ENCODE measurements at places on chromosomes 2 and 18.

DNA sequence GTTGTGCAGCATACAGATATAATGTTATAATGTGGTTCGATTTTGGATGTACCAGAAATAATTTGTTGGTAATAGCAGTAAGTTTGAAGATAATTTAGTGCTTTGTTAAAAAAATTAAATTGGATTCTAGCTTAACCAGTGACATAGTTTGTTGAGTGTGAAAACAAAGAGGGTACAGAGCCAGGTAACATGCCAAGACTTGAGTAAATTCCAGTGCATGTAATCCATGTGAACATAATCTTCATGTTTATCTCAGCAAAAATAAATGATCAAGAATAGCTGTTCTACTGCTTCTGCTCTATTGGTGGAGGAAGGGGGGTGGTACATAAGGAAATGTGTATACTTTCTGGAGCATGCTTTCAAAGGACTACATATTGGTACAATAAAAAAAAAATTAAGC, 165.8 kb downstream of the DNAH7 start:
- no peak for DNase-seq

DNA sequence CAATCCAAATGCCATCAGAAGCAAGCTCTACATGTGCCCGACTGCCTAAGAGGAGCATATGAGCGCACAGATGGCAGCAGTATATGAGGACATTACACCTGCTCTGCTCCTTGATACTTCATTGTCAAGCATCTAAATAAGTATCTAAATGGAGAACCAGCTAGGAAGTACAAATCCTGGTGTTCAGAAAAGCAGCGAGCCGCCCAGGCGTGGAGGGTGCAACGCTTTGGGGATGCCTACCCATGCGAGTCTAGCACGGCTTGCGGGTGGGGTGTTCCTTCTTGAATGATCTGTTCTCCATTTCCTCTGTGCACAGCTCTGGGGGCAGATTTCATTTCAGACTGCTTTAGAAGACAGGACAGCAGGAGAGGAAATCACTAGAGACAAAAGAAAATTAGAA, 63.0 kb upstream of the BCL2L11 start:
- DNase-seq: no peak

DNA sequence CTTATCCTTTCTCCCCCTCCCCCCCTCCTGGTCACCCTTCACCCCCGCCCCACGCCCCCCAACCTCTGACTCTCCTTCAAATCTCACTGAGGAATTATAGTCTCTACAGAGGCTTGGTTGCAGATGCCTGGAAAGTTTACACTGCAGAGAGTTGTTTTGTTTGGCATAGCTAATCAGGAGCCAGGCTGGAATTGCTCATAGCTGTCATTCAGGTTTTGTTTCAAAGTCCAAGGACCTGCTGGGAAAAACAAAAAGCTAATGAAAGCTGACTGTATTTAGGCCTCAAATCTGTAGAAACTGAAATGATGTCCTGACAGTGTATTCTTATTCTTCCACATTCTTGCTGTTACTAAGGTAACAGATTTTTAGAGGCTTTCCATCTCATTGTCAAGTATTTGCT, 22.6 kb downstream of the GREB1L start:
- DNase-seq: peak; percentile 97

GRCh38 chr2:183487326-183487725, 363.1 kb downstream of the NUP35 start:
- no peak for DNase-seq

DNA sequence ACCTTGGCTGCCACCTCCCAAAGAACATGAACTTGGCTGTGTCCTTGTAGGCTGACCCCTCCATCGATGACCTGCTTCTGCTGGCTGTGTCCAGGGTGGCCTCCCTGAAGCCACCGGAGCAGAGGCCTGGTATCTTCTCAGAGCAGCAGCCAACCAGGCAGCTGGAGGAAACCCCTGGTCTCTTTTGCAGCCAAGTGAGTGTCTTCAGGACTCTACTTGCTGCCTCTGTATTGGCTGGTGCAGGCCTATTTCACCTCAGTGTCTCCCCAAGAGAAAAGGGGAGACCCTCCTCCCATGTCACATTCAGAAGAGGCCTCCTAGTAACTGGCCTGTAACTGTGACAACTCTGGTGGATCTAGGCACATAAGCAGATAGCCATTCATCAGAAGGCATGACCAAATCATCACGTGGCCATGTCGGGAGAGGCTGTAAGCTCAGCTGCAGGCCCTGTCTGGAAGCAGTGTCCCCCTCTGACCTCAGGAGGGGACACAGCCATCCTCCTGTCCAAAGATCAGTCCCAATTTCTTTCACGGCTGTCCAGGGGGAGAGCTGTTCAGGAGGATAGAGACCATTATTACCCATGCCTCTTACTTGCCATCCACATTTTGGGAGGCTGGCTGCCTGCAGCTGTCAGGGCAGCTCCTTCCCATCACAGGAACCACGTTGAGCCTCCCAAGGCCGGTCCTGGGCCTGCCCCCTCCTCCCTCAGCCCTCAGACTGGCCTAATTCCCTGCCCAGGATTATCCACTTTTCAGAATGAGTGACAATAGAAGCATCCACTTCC, 20.9 kb upstream of the ROCK2 start:
- DNase-seq: no peak

DNA sequence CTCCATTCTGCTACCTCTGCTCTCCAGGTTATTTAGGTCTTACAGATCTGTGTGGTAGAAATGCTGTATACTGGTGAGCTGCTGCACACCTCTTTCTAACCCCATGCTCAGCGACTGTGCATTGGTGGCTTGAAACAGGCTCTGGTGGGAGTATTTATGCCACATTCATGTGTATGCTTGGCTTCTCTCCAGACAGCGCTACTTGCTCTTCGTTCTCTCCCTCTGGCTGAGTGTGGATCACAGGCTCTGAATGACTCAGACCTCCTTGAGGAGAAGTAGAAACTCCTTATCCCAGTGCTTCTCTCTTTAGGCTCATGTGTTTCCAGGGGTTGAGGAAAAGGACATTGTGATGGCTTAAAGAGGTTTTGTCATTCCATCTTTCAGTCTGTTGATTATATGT, 54.9 kb downstream of the FHOD3 start:
- peak; percentile 38 for DNase-seq

GRCh38 chr2:236078297-236079255, 89.6 kb downstream of the GBX2 start:
- DNase-seq: peak; percentile 61

DNA sequence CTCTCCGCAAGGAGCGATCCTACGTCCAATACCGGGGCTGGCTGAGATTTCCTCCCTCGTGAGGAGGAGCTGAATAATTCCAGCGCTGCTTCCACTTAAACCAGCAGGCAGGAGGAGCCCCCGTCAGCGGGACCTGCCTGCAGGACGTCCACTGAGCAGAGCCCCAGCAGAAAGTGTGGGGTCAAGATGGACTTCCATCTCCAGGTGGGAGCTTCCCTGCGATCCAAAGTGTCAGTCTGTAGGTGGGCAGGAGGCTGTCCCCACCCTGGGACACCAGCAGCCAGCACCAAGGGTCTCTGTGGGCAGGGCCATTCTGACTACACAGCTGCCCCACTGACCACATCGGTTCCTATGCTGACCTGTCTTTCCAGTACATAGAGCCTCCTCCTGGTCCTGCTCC, 462 bp upstream of the OTOS start:
- DNase-seq: no peak

- DNase-seq: peak; percentile 85
Observed at GRCh38 chr2:201618744-201619662, 24.3 kb downstream of the TMEM237 start.

DNA sequence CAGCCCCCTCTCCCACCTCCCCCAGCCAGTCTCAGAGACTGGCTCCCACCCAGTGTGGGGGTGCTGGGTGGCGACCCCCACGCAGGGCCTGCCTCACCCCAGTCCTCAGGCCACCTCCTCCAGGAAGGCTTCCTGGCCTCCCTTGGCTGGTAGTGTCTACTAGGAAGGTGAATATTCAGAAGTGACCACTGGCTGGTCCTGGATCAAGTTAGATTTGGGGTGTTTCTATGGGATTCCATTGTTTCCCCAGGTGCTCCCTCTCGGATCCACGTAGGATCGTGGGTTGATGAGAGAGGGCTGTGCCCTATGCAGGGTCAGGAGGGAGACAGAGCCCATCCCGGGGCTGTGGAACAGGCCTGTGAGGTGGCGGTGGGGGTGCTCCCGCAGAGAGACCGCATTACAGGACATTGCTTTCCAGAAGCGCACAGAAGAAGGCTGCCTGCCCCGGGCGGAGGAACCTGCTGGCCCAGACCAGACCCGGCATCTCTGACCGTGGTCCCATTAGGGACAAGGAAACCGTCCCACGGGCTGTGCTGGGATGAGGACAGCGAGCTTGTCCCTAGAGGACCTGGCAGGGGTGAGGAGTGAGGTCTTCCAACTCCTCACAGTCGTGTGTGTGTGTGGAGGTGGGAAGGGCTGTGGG, 3.3 kb downstream of the PDCD1 start:
- DNase-seq: no peak

- DNase-seq: no peak
Observed at GRCh38 chr2:121197369-121198091, 87.5 kb downstream of the TFCP2L1 start.

- DNase-seq: no peak
Observed at GRCh38 chr18:48312066-48312465, 97.1 kb downstream of the ZBTB7C start.

- DNase-seq: no peak
Observed at GRCh38 chr2:26730549-26731344, 33.3 kb upstream of the SLC35F6 start.

- DNase-seq: peak; percentile 84
Observed at GRCh38 chr18:21444465-21445212, 155.9 kb downstream of the ESCO1 start.

GRCh38 chr2:142918624-142919023, 41.2 kb downstream of the KYNU start:
- no peak for DNase-seq

GRCh38 chr18:26460449-26461091, 87.8 kb downstream of the KCTD1 start:
- DNase-seq: peak; percentile 49

GRCh38 chr2:158499383-158499782, 42.6 kb downstream of the PKP4 start:
- no peak for DNase-seq

DNA sequence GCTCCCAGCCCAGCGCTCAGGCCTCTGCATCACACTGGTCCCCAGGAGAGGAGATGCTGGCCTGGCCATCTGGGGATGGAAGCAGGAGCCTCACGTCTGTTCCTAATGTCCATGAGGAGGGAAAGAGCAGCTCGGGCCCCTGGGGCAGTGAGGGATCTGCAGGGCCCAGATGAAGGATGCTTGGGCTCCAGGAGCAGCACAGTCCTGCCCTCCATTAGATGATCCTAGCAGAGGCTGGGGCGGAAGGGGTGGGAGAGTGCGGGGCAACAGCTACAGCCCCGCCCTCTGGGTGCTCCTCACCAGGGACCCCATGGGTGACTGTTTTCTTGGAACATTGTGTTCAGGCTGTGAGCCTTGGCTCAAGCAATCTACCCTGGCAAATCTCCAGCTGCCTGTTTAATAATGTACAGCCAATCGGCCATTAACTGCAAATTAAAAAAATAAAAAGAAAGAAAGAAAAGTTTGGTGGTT, 49.7 kb downstream of the TNS1 start:
- no peak for DNase-seq

GRCh38 chr2:112708968-112709367, 11.9 kb upstream of the NT5DC4 start:
- no peak for DNase-seq

- DNase-seq: no peak
Observed at GRCh38 chr2:73897240-73897583, 4.4 kb downstream of the ACTG2 start.

DNA sequence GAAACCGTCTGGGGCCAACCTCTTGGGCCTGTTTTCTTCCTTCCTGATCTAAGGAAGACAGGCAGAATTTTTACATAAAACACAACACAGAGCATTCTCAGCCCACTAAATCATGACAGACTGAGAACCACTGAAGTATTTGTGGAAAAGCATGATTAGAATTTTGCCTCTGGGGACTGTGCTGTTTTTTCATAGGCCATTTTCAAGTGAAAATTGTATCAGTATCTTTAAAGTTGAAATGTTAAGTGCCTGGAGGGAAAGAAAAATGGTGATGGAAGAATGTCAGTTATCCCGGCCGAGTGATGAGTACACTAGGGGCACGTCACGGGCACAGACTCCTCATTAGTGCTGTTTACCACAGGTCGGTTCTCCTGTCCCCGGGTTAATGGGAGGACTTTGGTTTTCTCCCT, 36.9 kb downstream of the EHD3 start:
- no peak for DNase-seq

GRCh38 chr2:59956981-59957380, 596.5 kb downstream of the BCL11A start:
- no peak for DNase-seq

DNA sequence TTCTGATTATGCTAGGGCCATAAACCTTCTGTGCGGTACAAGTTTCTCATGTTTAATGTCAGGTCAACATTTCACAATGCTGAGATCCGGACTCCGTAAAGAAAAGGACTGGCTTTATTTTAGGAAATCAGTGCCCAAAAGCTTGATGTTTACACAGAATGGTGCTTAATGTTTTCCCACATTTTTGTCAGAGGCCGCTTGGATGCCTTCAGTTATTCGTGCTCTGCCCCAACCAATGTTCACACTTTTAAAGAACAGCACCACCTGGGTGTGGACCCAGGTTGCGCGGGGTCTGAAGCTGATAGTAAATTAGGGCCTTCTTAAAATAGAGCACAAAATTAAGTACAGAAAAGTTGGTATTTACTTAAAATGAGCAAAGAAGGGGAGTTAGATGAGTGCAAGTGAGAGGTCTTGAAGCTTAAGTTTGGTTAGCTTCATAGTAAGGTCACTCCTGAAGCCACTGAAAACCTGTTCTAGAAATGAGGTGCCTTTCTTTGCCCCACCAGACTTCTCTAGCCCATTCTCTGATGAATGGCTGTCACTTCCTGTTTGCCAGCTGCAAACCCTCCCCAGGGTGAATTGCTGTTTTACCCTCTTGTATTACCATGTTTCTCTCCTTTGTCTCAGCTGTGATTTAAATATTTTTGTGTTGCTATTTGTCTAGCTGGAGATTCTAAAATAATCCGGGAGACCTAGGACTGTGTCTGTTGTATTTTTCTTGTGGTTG, 20.5 kb downstream of the SLC3A1 start:
- DNase-seq: peak; percentile 8

DNA sequence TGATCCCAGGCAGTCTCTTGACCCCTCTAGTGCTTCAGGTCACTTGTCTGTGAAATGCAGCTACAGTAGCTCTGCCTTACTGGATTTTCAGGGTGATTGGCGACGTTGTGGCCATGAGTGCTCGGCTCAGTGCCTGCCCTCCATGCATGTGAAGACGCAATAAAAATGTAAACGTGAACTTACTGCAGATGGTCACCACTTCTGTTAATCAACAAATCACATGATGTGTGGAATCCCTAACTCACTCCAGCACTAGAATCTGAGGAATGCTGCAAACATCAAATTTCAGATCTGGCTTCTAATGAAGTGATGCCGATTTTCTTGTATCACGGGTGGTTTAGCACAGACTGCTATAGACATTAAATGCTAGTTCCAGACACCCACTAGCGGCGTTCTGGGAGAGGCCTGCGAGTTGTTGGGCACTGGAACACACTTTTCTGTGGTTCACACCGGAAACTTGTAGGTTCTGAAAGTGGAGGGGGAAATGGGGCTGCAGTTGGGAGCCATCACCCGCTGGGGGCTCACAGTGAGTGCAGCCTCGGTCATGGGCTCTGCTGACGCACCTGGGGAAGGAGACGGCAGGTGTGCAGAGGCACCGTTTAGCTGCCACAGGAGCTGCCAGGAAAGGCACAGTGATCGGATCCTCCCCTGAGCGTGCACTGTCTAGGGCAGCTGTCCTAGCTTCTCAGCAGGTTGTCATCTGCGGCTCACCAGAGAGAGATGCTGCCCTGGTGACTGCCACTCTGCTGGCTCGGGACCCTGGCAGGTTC, 6.5 kb downstream of the CNDP1 start:
- peak; percentile 83 for DNase-seq

Data from NCI-H69 (cell line).